Neural crest cell (in vitro differentiated cells): ENCODE measurements at places on chromosomes 3 and 15.
A peak's percentile ranks its signal among the peaks of the same experiment; 100 is the strongest.

GRCh38 chr3:58398669-58399333 lies 34.8 kb downstream of the PDHB start:
- DNase-seq: no peak

DNA sequence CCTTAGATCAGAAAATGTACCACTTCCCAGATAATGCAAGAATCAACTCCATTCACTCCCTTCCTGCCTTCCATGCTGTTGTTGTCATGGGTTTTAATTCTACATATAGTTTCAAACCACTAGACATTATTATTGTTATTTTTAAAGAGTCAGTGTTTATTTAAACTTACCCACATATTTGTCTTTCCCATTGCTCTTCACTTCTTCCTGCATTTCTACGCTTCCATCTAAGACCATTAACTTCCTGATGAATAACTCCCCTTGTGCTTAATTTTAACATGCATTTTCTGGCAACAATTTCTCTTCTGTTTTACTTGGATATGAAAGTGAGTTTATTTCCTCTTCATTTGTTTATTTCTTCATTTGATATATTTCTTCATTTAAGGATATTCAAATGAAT lies 127.1 kb upstream of the FHIT start:
- no peak for DNase-seq

DNA sequence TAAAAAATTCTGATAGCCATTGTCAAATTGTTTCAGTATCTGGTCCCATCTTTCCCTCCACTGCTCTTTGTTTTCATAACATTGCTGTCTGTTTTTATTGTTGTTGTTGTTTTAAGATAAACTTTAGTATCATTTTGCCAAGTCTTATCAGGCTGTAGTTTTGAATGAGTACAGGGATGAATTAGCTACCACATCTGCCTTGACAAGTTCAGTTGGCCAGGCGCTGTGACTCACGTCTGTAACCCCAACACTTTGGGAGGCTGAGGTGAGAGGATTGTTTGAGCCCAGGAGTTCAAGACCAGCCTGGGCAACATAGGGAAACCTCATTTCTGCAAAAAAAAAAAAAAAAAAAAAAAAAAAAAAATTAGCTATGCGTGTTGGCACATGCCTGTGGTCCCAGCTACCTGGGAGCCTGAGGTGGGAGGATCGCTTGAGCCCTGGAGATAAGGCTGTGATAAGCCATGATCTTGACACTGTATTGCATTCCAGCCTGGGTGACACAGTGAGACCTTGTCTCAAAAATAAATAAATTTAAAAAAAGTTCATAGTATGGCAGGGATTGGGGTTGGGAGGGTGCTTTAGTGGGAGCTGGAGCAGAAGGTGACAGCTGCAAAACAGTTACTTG lies 8.3 kb upstream of the ANKDD1A start:
- DNase-seq: no peak

- DNase-seq: no peak
These were observed 68.6 kb downstream of the FILIP1L start for GRCh38 chr3:100045696-100046095.

DNA sequence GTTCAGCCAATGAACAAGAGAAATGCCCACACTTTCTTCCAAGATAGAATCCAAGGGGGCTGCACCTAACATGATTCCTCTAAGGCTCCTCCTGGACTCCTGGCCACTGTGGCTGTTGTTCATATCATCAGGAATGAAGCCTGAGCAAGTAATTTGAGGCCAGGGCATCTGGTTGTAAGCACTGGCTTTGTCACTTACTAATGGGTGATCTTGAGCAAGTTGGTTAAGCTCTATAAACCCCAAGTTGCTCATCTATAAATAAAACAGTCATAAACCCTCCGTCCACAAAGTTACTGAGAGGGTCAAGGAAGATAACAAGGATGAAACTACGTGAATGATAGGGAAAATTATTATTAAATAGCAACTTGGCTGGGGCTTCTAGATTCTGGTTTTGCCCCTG lies 58.3 kb downstream of the CDC25A start:
- no peak for DNase-seq

DNA sequence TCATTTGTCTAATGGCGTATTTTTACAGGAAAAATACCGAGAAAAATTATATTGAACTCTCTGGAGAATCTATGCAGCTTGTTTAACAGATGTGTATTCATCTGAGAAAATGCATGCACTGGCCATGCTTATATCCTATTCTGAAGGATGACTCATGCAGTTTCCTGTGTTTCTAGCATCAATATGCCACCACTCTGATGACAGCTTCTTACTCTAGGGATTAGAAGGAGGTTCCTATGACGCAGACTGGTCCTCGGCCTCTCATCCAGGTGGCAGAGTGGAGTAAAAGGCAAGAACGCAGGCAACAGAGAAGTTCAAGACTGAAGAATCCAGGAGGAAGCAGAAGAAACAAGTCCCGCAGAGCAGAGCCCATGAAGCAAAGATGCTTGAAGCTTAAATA lies 910.0 kb upstream of the ROBO1 start:
- DNase-seq: no peak

GRCh38 chr3:85474241-85474640 lies 515.5 kb downstream of the CADM2 start:
- DNase-seq: no peak

DNA sequence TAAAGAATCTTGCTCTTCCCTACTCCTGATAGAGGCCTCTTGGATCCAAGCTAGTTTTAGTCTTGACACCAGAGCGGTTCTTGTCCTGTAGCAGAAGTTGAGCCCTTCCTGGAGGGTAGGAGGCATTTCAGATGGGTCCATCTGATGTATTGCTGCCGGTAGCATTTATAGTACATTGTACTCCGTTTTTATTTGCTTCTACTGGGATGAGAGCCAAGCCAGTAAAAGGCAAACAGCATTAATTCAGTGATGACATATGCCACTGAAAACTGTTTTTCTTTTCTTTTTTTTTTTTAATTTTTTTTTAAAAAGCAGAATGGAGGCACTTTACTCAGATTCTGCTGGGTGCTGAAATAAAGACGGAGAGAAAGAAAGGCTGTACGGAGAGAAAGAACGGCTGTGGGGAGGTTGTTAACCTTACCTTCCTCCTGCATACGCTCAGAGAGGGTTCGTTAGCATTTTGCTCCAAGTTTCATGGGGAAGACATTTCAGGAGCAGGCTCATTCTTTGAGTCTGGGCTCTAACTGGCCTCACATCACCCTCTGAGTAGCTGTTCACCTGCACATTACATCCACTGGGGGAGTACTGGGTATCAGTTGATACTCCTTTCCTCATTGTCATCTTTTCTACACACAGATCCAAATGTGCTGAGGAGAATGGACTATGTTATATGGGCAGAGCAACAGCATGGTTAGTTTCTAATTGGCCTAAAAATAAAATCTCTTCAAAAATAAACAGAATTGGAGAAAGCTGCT lies 161.5 kb downstream of the FEZF2 start:
- no peak for DNase-seq

GRCh38 chr3:30199096-30199759 lies 407.2 kb upstream of the TGFBR2 start:
- DNase-seq: peak; percentile 71

DNA sequence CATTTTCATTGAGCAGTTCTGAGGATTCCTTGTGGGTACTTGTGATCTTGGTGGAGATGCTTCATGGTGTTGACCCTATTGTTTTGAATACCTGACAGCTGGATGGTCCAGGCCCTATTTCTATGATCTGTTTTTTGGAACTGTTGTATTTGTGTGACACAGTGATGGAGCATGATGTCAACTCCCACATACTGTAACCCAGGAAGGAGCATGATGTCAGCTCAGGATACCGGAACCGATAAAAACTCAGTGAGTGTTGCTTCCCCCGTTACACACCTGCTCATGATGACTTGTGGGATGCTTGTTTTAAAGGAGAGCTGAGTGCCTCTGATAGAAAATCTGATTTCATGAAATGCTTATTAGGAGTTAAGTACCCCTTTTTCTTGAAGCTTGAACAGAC lies 45.1 kb downstream of the ZBTB38 start:
- DNase-seq: no peak

DNA sequence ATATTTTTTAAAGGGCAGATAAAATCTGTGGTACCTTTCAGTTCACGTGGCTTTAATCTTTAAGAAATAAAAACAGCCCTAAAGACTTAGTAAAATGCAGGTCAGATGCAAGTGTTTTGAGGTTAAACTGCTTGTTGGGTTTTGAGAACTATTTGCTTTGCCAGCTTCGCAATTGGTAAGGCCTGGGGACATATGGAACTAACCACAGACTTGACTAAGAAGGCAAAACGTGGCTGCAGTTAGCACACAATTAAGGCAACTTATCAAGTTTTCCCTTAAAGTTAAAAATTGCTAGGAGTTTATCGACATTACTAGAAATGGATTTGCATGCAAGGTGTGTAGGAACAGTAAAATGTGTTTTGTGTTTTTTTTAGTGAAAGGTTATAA lies 206.9 kb downstream of the ZNF385D start:
- no peak for DNase-seq

GRCh38 chr3:115244350-115244749 lies 97.3 kb upstream of the ZBTB20 start:
- no peak for DNase-seq

- no peak for DNase-seq
These were observed 19.9 kb upstream of the C15orf39 start for GRCh38 chr15:75181780-75182179.

DNA sequence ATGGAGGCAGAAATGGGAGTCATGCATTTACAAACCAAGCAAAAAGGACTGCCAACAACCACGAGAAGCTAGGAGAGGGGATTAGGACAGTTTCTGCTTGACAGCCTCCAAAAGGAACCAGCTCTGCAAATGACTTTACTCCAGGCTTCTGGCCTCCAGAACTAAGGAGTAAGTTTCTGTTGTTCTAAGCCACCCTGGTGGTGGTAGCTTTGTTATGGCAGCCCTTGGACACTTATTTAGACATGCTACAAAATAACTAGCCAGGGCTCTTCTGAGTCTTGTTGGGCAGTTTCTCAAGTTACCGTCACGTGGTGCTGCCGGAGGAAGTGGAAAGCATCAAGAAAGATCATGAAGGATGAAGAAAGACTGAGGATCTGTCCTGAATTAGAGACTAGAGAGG lies 386.5 kb downstream of the LRTM1 start:
- DNase-seq: no peak

GRCh38 chr3:175357758-175358157 lies 498.6 kb downstream of the NAALADL2 start:
- no peak for DNase-seq

- DNase-seq: no peak
These were observed 152.3 kb downstream of the AKAP13 start for GRCh38 chr15:85532689-85533088.

DNA sequence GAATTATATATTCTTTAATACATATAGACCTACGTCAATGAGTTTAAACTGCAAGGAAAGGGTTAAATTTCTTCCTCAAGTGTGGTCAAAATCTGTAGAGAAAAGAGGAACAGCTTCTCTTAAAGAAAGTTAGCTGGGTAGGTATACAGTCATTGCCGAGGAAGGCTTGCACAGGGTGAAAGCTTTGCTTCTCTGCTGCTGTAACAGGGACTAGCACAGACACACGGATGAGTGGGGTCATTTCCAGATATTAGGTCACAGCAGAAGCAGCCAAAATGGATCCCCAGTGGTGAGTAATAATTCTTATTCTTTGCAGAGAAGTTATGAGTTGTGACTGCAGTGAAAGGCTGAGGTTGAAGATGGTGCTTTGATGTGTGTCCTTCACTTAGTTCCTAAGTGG lies at the start of gene CD86:
CD86 (plus strand) TSS at position 148 of the 400 bp plus-strand sequence; CDS start at position 276, 128 bp downstream.
- no peak for DNase-seq

DNA sequence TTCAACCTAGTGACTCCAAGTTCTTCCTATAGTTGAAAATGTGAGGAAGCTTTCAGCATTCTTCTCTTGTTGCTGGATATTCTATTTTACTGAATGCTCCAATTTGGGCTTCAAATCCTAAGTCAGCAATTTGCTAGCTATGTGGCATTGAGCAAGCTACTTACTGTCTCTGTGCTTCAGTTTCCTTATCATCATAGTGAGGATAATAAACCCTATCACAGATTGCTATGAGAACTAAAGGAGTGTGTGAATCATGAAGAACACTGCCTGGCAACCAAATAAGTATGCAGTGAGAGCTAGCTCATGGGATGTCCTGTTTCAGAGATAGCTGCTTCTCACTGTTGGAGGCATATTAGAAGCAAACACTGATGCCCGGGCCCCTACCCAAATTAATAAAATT lies 163.8 kb upstream of the CDIN1 start:
- DNase-seq: no peak

DNA sequence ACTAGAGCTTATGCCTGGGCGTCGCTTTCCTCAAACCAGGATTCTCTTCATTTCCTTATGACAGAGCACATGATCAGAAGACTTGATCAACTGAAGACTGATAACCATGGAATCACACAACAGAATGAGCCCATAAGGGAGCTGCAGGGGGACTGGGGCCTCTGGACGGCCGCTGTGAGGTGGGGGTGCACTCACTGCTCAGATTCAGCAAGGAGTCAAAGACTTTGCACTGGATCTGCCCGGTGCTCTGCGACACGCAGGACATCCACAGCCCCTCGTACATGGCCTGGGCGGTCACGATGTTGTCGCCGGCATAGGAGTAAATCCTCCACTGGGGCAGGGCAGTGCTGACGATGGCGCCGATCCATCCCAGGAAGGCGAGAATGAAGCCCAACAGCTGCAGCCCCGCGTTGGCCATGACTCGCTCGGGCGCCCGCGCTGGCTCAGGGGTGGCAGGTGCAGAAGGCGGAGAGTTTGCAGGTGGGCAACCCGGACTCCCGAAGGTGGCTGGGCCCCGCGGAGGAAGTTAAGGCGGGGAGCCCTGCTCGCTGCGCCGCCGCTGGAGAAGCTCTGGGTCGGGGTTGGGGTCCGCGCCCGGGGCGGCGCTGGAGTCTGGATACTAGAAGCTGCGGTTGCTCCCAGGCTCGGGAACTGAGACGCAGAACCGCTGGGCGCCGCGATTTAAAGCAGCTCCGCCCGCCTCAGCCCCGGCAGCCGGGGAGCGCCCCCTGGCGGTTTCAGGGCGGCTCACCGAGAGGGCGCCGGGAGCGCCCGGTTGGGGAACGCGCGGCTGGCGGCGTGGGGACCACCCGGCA lies at the start of gene CLDN1:
CLDN1 (minus strand) TSS at position 658 of the 815 bp plus-strand sequence; CDS start at position 418, 240 bp downstream.
- peak; percentile 81 for DNase-seq

DNA sequence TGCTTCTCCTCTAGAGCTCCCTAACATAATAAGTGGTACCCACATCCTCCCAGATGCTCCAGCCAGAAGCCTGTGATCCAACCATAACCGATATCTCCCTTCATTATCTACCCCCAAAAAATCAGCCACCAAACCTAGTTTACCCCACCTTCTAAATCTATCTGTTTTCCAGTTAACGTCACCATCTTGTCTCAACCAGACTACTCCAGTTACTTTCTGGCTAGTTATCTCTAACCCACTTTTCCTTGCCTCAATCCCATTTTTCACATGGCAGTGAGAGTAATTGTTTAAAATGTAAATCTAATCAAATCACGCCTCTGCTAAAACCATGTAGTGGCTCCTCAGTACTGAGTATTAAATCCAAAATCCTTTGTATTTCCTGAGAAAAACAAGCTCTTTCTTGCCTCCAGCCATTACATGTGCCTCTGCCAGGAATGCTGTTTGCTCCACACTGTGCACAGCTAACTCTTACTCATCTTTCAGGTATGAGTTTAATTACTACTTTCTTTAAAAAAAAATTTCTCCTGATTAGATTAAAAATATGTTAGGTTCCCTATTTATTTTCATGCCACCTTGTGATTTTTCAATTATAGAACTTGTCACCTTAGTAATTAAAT lies 15.4 kb downstream of the CCDC54 start:
- DNase-seq: no peak
